AG04450 (cell line): ENCODE measurements at places on chromosomes 11 and 22.

- DNase-seq = no peak
Observed at GRCh38 chr22:49007013-49007653, 820.5 kb downstream of the BRD1 start.

GRCh38 chr11:21895686-21896085 is 297.2 kb upstream of the ANO5 start:
- no peak for DNase-seq

GRCh38 chr11:117087446-117087845 is 10.8 kb downstream of the SIK3 start:
- DNase-seq = no peak

DNA sequence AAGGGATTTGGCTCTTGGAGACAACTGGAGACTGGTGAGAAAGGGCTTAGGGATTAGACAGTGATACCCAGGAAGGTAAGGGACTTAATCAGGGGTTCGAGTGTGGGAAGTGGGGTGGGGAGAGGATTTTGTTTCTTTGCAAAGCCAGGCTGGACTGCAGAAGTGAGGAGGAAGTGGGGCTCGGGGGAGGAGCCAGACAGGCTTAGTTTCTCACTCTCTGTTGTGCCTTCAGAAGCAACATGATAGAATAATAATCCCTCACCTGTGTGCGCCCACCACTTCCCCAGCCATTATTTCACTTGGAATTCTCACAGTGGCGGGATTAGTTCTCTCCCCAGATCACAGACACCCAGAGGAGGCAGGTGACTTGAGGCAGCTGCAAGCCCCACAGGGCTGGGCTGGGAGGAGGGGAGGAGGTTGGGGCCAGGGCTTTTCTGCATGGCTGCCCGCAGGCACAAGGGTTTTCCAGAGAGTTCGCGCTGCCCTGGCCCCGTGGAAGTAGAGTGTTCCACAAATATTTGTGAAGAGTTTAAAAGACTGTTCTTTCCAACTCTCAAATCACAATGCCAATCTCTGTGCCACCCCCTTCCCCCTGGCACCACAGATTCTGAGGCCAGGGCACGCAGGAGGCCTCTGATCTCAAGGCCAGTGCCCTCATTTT is 4.0 kb upstream of the SEC14L2 start:
- DNase-seq = no peak

DNA sequence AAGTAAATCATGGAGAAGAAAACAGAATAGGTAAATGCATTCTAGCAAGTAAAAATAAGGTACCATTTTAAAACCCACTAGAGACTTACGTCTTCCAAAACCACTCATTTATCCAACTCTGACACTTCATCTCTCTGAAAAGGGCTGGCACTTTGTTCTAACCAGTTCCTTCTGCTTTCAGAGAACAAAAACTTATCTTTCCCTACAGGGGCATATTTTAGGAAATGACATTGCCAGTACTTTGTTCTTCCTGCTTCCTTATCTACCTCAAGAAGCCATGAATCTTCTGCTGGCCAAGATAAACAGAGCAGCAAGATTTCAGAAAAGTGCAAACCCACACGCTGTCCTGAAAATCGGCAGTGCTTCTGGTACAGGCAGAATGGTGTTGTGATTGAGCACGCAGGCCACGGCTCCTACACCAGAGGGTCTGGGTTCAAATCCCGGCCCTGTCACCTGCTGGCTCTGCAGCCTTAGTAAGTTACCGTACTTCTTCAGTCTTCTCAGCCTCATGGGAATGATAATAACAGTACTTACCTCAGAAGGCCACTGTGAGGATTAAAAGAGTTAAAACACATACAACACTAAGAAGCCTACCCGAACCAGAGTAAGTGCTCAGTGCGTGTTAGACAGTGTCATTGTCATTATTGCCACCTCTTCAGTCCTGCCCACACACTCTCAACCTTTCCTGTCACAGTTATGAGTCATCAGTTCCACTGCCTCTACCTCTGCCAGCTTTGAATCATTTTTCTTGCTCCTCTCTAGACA is 11.0 kb downstream of the MPZL3 start:
- DNase-seq = no peak

GRCh38 chr22:41478473-41478872 is 9.6 kb downstream of the ACO2 start:
- DNase-seq = no peak

DNA sequence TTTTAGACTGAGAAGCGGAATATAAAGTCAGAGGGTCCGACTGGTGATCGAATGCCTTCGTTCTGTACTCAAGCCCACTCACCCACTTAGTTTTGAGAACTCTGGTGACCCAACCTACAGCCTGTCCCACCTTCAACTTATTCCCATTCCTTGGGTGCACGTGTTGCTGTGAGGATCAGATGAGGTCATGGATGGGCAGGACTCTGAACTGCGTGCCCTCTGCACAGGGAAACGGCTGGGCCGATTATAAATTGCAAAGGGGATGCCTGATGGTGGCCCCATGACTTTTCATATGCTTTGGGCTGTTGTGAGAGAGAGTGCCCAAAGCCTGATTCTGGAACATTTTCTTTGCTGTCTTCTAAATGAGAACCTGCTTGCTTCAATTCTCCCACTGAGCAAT is 16.0 kb upstream of the EHF start:
- DNase-seq = no peak

DNA sequence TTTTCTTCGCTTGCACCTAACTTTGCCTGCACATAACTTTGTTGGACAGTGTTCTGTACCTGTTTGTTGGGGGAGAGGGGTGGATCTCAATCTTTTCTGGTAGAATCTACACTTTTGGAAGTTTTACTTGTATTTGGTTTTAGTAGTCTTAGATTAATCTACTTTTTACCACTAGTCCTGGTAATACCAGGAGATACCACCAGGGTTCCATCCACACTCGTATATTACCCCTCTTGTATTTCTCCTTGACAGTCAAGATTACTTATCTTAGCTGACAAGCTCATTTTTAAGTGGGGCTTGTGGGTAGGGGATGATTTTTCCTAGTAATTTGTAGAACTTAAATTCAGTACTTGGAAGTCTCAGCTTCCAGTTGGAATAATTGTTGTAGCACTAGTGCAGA is 37.3 kb upstream of the TECTA start:
- no peak for DNase-seq

GRCh38 chr11:113474362-113475159 is 637 bp downstream of the DRD2 start:
- peak; percentile 42 for DNase-seq

DNA sequence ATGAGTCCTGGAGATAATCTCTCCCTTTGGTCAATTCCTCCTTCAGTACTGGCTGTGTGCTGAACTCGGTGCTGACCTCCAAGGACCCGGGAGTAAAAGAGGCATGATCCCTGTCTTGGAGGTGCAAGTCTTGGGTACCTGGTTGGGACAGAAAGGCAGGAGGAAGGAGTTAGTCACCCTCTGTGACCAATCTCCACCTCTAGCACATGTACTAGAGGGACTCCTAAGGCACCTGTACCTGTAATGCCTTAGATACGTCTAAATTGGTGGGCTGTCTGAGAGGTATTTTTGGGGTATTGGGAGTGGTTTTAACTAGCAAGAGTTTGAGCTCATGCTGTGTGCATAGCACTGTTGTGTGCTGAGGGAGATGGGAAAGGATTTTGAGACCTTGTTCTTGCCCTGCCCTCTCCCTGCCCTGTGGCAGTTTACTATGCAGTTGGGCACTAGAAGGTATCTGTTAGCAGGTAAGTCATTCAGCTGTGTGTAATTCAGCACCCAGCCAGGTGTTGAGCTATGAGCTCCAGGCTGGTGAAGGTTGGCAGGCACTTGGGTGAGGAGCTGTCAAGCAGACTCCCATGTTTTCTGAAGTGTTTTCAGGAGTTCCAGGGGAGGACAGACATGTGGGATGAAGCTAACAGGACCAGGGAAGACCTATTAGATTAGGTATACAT is 2.5 kb downstream of the PANX1 start:
- no peak for DNase-seq

DNA sequence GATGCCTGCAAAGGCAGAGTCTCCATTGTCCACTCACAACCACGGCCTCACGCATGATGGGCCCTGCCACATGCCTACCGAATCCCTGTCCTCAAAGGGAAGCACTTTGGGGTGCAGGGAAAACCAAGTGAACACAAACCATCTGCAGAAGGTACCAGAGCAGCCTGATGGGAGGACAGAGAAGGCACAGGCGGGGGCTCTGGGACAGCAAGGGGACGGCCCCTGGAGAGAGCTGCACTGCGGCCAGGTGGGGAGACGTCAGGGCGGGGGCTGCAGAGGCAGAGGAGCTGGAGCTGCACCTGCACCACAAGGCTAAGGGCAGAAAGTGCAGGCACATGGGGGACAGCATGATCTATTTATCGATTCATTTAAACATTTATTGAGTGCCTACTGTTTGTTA is 1056.0 kb downstream of the TBC1D22A start:
- DNase-seq = no peak

DNA sequence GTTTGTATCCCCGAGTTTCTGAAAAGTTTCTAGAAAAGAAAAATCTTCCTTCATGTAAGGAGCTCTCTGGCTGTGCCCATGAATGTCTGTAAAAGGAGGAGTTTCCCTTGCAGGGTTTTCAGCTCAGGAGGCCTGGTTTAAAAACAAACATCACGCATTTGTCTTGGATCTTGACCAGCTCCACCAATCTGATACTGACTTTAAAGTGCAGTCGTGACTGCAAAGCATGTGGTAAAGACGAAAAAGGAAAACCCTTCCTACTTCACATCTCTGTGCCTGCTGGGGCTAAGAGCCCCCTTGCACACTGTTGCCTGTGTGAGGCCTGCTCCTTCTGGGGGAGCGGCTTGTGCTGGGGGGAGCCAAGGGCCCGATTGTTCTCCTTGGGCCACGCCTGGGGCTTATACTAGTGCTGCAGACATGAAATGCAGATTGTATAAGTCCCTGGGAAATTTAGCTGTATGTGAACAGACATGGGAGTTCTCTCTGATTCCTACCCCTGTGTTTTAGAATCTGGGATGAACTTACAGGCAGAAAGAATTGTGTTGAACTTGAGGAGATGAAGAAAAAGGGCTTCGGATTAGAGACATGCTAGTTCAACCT is 62.1 kb downstream of the ADAMTS15 start:
- no peak for DNase-seq

DNA sequence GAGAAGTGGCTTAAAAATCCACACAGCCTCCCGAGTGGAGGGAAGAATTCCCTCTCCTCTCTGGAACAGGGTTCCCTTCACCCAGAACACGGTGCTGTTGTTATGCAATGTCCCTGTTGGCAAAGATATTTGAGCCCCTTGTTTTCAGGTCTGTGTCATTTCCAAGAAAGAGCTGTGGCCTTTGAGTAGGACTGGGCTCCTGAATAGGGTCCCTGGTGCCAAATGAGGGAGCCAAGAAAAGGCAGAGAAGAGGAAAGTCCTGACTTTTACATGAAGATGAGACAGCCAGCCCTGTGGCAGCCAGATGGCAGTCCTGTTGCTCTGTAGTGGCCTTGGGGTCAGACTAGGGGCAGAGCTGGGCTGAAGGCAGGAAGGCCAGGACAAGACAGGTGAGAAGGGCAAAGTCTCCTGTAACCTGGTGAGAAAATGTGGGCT is 51.2 kb upstream of the ELF5 start:
- DNase-seq = no peak
